ENCODE measurements at places on chromosomes 11 and 22. TPM values are rescaled to one million over a fixed set of nuclear protein-coding genes. Genes with fewer than 3 reads are reported as not detected.

DNA sequence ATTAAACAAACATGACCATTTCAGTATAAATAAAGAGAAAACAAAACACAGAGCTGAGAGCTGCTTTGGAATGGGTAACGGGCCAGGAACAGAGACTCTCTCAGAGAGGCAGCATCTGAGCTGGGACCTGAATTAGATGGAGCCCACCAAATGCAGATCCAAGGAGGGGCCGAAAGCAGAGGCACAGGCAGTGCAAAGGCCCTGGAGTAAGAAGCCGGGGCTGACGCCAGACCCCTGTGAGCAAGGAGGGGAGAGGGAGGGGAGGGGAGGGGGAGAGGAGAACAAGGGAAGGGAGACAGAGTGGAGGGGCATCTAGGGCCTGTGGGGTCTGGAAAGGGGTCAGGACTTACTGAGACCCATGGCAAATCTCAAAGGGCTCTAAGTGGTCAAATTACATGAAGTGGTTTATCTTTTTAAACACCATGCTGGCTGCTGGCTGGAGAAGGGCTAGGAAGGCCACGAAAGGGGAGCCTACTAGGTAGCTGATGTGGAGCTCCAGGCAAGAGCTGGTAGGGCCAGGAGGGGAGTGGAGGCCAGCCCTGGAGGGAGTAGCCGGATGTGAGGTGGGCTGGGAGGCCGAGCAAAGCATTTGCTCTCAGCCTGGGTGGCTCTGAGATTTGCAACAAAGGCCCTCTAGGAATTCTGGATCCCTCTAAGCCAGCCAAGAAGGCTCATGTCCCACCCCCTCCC, 3.2 kb downstream of the OSBPL5 start:
- DNase-seq = no peak

GRCh38 chr11:75162954-75163353, 12.0 kb downstream of the SLCO2B1 start:
- DNase-seq = no peak

GRCh38 chr22:20245577-20246367, 22.3 kb downstream of the RTN4R start:
- DNase-seq = no peak

GRCh38 chr22:48864748-48865147, 962.9 kb downstream of the BRD1 start:
- DNase-seq = no peak

GRCh38 chr11:69883292-69884255, 64.4 kb upstream of the FGF3 start:
- no peak for DNase-seq

DNA sequence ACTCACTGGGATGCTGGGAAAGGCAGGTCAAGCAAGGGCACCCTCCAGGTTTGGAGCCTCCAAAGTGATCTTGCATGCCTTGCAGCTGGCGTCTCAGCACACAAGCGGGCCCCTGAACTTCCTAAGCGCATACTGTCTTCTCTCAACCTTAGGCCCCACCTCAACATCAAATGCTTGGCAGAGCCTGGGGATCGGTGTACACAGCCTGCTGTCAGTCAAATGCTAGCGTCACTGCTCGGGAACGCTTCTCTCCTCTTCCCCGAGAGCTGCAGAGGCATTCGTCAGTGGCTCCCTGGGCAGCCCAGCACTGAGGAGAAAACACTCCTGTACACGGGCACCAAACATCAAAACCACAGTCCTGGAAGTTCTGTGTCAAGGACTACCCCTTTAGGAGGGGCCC, 124.9 kb downstream of the C11orf58 start:
- DNase-seq = no peak

DNA sequence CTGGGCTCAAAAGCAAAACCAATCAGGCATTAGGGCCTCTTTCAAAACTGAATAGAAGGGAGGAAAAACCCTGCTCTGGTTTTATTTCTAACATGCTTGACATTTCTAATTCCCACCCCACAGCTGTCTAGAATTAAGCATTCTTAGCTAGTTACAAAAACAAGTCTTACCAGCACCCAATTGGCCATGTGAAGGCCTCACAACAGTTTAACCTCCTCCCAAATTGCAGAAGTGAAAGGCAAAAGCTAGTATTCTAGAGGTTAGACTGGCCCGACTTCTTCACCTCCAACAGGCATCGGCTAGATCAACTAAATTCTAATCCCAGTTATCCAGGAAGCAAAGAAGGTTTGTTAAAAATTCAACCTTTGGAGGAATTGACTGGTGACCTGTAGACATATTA, 6.5 kb downstream of the SF1 start:
- DNase-seq = no peak

DNA sequence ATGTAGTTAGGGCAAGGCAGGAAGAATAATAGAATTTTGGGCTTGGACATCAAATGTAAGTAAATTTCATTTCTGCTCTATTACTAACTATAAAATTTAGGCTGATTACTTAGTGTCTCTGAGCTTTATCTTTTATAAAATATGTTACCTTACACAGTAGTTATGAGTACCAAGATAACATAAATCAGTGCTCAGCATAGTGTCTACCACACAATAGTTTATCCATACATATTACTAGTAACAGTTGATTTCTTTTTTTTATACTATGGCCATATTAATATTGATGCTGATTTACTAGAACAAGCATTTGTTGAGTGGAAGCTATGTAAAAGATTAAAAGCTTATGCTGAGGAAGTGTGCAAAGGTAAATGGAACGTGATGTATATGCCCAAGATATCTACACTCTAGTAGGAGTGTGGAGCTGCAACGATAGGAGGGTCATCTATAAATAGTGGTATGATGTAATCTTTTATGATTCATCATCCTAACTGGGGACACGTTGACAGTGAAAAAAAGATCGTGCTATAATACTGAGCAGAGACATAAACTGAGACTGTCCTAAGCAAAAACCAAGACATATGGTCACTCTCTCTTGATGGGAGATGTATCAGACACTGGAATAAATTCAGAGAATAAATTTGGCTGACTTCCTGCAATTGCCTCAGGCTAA, 8.7 kb upstream of the SLC5A12 start:
- DNase-seq = no peak

DNA sequence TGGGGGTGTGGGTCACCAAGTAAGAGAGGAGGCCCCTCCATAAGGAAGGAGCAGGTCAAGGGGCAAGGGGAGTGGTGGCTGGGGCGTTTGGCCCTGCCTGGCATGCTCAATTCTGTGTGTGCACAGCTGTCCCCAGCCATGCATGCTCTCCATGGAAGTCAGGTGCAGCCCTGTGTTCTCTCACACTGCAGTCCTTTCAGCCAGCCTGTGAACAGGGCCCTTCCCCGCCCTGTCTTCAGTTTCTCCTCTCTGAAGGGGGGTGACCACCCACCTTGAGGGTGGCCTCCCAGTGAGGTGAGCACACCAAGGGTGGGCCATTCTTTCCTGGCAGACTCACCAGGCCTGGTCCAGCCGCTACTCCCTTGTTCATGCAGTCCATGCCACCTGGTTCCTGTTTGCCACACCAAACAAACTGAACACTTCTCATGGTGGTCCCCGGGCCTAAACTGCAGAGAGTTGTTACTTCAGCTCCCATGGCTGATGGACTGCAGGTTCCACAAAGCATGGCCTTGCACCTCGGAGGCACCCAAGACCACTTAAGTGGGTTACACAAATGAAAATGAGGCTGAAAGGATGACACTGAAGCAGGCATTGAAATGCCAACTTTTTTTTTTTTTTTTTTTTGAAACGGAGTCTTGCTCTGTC, 1.7 kb upstream of the CHCHD10 start:
- no peak for DNase-seq

- no peak for DNase-seq
Measured at GRCh38 chr11:115306689-115307088, 197.5 kb downstream of the CADM1 start.

DNA sequence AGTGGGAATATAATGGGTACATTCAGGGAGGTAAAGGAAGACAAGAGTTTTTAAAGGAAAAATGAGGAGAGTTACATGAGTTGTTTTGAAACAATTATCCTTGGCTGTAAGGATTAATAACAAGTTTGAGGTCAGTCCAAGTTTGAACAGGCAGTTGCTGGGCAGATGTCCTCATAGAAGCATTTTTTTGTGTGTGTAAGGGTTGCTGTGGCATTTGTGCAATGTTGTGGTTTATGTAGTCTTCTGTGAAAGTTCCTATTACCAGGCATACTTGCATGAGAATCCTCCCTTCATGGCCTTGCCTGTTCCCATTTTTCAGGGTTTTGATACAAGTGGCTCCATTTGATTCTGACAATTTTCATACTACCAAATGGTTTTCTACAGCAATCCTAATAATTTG, 400.2 kb downstream of the KCNA4 start:
- no peak for DNase-seq

DNA sequence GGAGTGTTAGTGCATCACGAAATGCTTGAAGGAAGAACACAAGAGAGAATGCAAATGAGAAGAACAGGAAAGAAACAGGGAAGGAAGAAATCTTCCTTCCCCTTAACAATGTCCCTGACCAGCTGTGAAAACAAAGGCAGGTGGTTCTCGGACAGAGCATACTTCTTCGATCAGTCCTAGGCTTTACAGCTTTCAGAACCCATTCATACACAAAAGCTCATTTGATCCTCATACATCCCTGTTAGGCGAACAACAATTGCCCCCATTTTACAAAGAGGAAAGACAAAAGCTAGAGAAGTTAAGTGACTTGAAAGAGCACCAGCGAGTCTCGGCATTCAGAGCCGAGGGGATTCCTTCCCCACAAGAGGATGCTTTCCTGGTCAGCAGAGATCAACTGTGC, 57.2 kb upstream of the LRRC55 start:
- no peak for DNase-seq

STK33 gene
- polyA plus RNA-seq = 28.5 TPM

SLC22A6 gene
- 33.4 TPM for polyA plus RNA-seq

MAP6 gene
- polyA plus RNA-seq = 11.6 TPM

CNGA4 gene
- not detected for polyA plus RNA-seq

CECR2 gene
- 8.9 TPM for polyA plus RNA-seq

ARHGAP20 gene
- 3.9 TPM for polyA plus RNA-seq

OR5B21 gene
- polyA plus RNA-seq = not detected

A4GALT gene
- 22.1 TPM for polyA plus RNA-seq

ANO3 gene
- 3.8 TPM for polyA plus RNA-seq
